Activated T-cell treated with anti-CD3 and anti-CD28 coated beads for 1 hour (primary cell): ENCODE measurements at places on chromosomes 4 and X.

DNA sequence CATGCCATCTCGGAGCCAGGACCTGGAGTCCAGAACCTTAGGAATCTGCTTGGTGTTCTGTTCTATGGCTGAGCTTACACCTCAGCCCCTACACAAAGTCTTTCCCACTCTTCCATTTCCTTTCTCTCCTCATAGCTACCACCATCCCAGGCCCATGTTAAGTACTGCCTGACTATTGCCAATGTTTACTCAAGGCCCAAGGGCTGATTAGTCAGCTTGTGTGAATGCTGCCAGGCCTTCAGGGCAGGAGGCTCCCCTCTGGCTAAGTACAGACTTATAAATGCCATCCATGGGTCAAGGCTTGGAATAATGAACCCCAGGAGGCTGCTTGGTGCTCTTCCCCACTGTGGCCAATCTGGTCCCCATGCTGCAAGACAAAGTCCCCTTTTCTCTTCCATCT is 411.6 kb upstream of the MAGEB18 start:
- DNase-seq, result no peak

- no peak for DNase-seq
These were observed 27.8 kb upstream of the BMP2K start for GRCh38 chr4:78748381-78748780.

- no peak for DNase-seq
These were observed 964.3 kb upstream of the TENM3 start for GRCh38 chr4:181278941-181279340.

DNA sequence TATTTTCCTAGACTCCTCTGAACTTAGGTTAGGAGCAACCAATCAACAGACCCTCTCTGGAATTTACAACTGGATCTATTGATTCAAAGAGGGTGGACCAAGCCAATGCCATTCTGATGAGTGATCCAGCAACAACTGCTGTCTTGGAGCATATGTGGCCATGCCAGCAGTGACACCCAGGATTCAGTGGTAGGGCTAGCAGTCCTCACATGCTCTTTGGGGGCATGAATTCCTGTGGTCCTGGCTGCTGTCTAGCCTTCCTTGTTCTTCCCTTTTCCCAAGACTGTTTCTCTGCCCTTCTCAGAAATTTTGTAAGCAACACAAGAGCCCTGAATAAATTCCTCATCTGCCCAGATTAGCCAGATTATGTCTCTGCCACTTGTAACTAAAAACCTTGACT is 61.5 kb upstream of the GATB start:
- DNase-seq, result no peak

- peak; percentile 67 for DNase-seq
These were observed 26.3 kb downstream of the UTP14A start for GRCh38 chrX:129932016-129932820.

GRCh38 chr4:43853565-43854264 is 594.9 kb downstream of the KCTD8 start:
- no peak for DNase-seq

DNA sequence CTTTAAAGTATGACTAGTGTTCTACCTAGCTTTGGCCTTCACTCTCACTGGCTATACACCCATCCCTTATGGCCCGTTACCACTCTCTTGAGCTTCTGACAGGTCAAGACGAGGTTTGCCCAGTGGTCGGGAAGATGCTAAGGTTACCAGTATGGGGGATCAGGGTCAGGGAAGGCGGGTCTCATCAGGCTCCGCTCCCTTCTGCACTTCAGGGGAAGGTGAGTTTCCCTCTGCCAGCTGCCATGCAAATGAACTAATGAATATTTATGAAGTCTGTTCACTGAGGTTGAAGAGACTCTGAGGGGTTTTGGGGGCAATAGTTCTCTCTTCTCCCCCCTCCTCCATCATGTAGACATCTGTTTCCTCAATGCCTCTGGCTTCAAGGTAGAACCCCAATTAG is 6.6 kb downstream of the EFNB1 start:
- no peak for DNase-seq

DNA sequence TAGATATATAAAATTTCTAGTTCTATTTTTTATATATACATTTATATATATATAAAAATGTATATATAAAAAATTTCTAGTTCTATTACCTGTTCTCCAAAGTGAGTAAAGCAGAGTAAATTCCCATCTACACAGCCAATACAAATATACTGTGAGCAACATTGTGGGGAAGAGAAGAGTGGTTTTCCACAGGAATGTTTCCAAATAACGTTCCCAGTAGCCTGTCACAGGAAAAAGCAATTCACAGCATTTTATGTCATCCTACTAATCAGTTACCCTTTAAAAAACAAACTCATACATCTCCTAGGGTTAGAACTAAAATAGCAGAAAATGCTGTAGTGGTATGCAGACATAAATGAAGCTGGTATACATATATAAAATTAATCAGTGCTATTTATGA is 44.5 kb downstream of the AASDH start:
- DNase-seq, result no peak

DNA sequence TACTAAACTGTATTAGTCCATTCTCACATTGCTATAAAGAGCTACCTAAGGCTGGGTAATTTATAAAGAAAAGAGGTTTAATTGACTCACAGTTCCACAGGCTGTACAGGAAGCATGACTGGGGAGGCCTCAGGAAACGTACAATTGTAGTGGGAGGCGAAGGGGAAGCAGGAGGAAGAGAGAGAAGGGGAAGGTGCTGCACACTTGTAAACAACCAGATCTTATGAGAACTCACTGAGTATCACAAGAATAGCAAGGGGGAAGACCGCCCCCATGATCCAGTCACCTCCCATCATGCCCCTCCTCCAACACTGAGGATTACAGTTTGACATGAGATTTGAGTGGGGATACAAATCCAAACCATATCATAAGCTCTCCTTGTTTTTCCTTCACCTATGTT is 40.9 kb downstream of the RPA4 start:
- no peak for DNase-seq

GRCh38 chr4:151250706-151251105 is 26.3 kb upstream of the PRSS48 start:
- DNase-seq, result no peak
